NCI-H510A (cell line): ENCODE measurements at places on chromosomes 12 and 14.

DNA sequence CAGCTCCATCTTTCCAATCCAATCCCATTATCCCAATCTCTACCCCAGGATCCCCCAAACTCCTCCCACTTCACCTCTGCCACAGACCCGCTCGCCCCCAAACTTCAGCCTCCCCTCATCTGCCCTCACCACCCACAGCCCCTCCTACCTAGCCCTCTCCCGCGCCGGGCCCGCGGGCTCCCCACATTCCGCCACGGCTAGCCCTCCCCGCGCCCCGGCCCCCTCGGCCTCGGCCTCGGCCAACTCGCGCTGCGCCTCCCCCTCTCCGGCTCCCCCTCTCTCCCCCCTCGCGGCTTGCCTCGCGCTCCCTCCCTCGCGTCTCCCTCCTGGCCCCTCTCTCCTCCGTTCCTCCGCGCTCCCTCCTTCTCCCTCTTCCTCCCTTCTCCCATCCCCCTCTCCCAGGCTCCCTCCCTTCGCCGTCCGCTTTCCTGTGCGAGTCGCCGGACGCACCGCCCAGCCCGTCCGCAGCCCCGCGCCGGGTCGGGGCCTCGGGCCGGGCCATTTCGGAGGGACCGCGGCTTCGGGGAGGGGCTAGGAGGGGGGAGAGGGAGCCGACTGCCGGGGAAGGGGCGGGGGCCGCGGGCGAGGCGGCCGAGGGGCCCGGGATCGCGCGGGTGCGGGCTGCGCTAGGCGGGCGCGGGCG is at the start of gene ATN1:
TSS of gene ATN1 (plus strand) at position 581 of the 643 bp plus-strand sequence. CDS start 6,043 bp downstream, outside the sequence.
- DNase-seq, result no peak

DNA sequence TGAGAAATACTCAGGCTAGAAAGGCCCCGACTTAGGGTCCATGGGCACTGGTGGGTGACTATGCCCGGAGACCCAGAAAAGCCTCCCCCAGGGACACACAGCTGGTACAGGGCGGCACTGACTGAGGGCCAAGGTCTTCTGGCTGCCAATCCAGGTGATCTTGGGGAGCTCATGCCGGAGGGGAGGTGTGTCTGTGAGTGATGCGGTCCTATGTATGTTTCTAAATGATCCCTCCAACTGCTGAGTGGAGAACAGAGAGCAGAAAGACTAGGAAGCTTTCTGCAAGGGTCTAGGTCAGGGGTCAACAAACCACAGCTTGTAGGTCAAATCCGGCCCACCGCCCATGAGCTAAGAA is 391 bp downstream of the SERPINA4 start:
- no peak for DNase-seq

DNA sequence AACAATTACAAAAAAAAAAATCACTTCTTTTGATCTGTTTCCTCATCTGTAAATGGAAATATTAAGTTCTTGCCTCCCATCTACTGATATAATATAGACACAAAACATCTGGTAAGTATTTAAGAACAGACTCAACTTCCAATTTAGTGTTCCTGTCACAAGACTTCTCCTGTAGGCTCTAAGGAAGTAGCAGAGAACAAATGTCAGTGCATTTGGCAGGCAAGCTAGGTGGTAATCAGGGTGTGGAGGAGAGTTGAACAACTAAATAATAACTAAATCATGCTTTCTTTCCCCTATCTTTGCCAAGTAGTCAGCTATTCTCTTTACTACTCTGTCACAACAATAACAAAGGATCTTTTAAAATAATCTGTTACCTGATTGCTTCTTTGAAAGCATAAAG is 22.1 kb downstream of the BAZ1A start:
- no peak for DNase-seq

DNA sequence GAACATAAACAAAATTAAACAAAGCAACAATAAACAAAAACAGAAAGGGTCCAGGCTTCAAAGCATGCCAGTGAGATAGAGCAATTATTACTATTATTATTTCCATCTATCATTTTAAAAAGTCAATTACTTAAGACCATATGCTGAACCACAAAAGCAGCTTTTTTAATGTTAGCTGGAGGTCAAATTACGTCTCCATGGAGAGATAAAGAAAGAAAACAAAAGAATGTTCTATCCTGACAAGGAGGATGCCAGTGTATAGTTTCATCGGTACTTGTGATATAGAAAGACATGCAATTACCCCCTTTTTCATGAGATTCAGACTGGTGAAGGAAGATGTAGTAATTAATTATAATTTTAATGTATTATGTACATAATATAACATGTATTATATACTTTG is 81.6 kb upstream of the DCN start:
- no peak for DNase-seq

- DNase-seq, result no peak
These were observed 61.7 kb downstream of the PPP1R12A start for GRCh38 chr12:79873201-79873600.

- no peak for DNase-seq
These were observed 49.3 kb upstream of the ASPG start for GRCh38 chr14:104036212-104036611.

DNA sequence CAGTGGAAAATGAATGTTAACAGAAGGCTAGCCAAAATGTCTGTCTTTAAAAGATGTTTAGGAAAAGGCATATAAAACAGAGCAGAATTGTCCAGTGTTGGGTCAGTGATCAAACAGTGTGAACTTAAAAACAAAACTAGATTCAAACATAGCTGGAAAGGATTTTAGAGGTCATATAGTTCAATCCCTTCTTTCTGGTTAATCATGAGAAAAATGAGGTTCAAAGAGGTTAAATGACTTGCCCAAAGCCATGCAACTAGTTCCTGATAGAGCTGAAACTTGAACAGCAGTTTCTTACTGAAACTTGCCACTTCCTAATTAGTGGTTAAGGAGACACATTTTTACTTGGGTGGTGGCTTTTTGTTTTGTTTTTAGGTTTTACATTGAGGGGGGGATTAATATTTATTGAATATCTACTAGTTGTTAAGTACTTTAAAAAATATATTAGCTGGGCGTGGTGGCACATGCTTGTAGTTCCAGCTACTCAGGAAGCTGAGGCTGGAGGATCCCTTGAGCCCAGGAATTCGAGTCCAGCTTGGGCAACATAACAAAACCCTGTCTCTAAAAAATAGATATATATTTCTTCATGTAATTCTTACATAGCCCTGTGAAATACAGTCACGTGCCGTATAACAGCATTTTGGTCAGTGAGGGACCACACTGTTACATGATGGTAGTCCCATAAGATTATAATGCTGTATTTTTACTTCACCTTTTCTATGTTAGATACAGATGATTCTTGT is 20.4 kb downstream of the ACVR1B start:
- no peak for DNase-seq

DNA sequence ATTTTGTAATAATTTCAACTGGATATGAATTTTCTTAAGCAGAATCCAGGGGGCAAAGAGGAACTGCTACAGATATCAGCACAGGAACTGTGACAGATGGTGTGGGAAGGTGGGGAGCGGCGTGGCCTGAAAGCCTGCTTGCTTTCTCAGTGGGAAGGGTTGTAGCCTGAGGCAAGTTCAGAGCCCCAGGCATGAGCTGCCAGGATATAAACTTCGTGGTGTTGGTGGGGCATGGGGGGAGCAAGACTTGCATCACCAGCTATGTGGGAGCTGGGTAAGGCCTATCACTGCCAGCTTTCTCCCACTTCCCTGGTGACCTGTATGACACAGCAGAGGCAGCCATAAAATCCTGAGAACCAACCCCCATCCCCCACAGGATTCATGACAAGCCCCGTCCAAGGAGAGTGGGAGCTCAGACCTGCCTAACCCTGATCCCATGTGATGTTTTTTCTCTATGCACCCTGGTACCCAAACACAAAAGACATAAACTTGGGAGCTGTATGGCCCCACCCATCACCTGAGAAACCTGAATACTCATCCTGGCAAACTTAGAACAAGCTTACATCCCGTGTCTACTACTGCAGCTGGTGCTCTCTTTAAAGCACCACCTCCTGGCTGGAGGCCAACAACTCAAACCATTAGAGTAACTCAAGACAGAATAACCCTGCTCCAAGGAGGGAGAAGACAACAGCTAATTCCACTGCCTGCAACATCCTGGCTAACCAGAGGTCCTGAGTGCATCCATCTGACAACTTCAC is 16.5 kb downstream of the CLEC1A start:
- DNase-seq, result no peak
